Stimulated activated CD4-positive, alpha-beta T cell treated with anti-CD3 and anti-CD28 coated beads, Interleukin-4, amount 100 ng/mL, for 1 hour (primary cell): ENCODE measurements at places on chromosomes 16 and 17.

DNA sequence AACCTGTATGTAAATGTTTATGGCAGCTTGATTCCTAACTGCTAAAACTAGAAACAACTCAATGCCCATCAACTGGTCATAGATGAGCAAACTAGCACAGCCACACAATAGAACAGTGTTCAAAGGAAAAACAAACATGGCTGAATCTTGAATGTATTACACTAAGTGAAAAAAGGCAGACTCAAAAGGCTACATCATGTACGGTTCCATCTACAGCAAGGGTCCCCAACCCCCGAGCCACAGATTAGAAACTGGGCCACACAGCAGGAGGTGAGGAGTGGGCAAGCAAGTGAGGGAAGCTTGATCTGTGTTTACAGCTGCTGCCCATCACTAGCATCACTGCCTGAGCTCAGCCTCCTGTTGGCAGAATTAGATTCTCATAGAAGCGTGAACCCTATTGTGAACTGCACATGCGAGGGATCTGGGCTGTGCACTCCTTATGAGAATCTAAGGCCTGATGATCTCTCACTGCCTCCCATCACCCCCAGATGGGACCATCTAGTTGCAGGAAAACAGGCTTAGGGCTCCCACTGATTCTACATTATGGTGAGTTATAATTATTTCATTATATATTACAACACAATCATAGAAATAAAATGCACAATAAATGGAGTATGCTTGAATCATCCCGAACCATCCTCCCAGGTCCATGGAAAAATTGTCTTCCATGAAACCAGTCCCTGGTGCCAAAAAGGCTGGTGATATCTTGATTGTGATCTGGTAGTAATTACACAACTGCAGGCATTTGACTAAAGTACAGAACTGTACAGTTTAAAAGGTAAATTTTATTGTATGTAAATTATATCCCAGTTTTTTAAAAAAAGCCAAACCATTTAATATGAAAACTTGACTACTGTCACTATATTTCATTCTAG, 7.7 kb downstream of the CEP20 start:
- DNase-seq = no peak

- no peak for DNase-seq
Measured at GRCh38 chr17:40499551-40500189, 1.8 kb downstream of the TNS4 start.

- DNase-seq = no peak
Measured at GRCh38 chr17:17264430-17264829, 16.6 kb downstream of the COPS3 start.

GRCh38 chr17:52106072-52106471, 52.4 kb downstream of the CA10 start:
- DNase-seq = no peak

GRCh38 chr17:5715478-5715877, 131.2 kb upstream of the NLRP1 start:
- no peak for DNase-seq
